ENCODE measurements at places on chromosomes 1 and 21.

GRCh38 chr1:173900427-173900826, 16.7 kb downstream of the SERPINC1 start:
- no peak for DNase-seq

- no peak for DNase-seq
Observed at GRCh38 chr1:21673277-21673780, 4.2 kb upstream of the RAP1GAP start.

DNA sequence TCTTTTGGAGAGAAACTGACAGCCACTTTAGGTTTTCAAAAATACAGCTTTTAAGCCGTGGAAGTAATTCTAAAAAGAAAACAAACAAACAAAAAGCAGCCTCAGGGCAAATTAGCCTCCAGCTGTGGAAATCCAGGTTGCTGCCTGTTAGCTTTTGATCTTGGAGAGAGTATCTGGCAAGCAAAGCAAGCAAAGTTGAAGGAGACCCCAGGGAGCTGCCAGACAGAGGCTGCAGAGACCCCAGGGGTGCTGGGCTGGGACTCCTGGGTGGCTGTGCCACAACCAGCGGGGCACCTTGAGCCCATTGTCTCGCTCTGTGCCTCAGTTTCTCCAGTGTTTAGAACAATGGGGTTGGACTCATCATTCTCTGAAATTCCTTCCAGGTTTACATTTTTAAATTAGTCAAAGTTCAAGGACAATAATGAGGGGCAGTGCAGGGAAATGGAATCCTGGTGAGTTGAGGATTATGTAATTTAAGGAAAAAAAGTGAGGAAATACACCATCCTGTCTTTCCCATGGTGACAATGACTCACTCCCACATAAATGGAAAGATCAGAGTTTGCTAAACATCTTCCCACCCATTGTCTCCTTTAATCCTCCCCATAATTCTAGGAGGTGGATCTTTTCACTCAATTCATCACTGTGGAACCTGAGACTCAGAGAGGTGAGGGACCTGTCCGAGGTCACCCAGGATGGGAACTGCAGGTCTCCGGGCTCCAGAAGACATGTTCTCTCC, 480.5 kb downstream of the MATN1 start:
- no peak for DNase-seq

DNA sequence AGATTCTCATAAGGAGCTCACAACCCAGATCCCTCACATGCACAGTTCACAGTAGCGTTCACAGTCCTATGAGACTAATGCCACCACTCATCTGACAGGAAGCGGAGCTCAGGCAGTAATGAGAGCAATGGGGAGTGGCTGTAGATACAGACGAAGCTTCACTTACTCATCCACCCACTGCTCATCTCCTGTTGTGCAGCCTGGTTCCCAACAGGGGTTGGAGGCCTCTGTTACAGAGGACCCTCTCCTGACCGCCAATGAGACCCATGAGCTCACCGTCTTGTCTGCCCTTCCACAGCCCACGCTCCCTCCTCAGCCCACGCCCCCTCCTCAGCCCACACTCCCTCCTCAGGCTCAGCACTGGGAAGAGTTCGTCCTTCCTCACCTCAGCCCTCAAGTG, 39.6 kb downstream of the RSPH1 start:
- DNase-seq: peak; percentile 60

DNA sequence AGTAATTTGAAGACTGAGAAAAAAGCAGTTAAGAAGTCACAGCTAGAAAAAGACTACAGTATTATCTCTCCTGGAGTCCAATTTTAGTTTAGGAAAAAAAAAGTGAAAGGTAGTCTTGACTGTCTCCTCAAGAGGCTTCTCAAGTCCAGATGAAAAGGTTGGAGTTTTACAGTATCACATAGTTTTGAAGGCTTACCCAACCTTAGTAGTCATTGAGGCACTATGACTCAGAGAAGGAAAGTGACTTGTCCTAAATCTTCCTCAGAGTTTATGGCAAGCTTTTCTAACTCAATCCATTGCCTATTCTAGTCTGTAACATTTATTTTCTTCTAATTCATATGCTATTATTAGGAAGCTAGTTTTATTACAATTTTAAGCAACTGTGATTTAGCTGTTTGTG, 174.9 kb downstream of the DPYD start:
- DNase-seq: no peak

GRCh38 chr1:182301026-182301436, 90.6 kb downstream of the GLUL start:
- no peak for DNase-seq

DNA sequence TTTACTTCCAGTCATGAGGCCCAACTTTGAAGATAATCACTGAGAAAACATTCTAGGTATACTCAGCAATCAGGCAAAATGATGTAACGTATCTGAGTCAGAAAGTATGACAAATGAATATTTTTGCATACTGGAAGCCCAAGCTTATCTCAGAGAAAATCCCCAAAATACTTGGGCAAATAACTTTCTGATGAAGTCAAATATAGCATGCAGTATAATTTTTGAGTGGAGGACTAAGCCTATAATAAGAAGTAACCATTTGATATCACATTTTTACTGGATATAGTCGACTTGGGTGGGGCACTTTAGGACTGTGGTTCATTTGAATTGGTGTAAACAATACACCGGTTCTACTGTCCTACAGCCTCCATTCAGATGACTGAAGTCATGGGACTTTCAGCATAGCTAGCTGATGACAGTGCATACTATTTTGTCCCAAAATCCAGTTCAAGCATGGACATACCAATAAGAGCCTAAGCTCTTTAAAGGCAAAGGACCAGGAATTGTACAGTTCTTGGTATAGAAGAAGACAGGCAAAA, 2.3 kb upstream of the GADD45A start:
- no peak for DNase-seq

DNA sequence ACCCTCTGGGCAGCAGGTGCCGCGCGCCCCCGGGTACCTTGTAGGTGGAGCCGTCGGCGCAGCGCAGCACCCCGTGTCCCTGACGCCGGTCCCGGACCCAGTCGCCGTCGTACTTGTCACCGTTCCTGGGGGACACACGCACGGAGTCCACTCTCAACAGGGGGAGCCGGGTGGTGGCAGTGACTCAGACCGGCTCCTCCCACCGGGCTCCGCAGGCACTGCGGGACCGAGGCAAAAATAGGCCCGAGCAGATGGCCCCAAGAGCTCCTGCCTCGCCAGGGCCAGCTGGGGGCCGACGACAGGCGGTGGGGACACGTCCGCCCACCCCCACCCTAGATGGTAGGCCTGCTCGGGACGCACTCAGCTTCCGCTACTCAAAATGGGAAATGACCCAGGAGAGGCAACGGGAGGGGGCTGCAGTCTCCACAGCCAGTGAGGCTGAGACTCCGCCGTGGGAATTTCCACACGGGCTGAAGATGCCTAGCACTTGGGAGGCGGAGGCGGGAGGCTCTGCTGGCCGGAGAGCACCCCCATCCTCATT, 6.3 kb downstream of the MORN1 start:
- no peak for DNase-seq

DNA sequence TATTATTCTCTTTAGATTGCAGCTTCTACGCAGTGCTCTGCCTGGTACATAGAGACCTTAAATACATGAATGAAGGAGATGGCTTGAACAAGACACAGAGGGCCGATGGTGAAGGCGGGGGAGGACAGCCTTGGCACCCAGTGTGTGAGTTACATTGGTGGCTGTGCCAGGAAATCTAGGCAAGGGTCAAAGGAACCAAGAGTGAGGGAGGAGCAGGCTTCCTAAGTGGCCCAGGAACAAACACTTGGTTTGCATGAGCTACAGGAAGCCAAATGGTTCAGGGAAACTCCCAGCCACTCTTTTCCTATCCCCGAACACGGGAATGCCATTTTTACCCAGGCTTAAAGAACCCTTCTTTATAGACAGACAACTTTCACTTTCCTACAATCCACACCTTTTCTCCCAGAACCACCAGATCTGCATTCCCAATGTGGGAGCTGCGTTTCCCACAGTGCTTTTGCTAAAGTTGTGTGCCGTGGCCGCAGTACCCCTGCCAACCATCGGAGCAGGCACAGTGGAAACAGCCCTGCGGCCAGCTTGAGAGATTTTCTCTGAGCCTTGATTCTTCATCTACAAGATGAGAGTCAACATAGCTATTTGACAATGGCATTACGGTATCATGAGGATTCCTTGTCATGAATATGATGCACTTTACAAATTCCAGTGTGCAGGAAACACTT, 3.5 kb upstream of the CLEC20A start:
- no peak for DNase-seq

DNA sequence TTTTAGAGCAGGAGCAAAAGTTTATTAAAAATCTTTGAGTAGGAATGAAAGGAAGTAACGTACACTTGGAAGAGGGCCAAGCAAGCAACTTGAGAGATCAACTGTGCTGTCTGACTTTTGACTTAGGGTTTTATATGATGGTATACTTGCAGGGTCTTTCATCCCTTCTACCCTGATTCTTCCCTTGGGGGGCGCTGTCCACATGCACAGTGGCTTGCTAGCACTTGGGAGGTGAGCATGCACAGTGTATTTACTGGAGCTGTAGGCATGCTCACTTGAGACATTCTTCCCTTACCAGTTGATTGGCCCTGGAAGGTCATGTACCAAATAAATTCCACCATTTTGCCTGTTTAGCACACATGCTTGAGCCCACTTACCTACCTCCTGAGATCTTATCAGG, 1001.3 kb upstream of the ADGRL2 start:
- DNase-seq: no peak

- DNase-seq: no peak
Observed at GRCh38 chr1:164678136-164678700, 119.2 kb downstream of the PBX1 start.

DNA sequence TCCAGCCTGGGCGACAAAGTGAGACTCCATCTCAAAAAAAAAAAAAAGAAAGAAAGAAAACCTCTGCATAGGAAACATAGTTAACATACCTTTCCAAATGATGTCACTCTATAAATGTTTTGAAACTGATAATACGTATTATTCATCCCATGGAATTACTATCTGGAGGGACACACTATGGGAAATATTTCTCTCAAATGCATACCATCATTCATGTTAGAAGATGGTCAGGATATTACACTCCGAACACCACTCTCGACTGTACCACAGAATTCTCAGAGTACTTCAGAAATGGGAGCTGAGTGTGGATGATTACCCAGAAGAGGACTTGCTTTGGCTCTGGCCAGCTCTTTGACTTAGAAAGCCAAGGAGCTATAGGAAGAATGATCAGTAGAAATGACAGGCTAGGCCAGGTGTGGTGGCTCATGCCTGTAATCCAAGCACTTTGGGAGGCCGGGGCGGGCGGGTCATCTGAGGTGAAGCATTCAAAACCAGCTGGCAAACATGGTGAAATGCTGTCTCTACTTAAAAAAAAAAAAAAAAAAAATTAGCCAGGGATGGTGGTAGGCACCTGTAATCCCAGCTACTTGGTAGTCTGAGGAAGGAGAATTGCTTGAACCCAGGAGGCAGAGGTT, 5.2 kb upstream of the LIN28A start:
- no peak for DNase-seq

- peak; percentile 49 for DNase-seq
Observed at GRCh38 chr1:92749024-92749634, 35.8 kb downstream of the EVI5 start.

DNA sequence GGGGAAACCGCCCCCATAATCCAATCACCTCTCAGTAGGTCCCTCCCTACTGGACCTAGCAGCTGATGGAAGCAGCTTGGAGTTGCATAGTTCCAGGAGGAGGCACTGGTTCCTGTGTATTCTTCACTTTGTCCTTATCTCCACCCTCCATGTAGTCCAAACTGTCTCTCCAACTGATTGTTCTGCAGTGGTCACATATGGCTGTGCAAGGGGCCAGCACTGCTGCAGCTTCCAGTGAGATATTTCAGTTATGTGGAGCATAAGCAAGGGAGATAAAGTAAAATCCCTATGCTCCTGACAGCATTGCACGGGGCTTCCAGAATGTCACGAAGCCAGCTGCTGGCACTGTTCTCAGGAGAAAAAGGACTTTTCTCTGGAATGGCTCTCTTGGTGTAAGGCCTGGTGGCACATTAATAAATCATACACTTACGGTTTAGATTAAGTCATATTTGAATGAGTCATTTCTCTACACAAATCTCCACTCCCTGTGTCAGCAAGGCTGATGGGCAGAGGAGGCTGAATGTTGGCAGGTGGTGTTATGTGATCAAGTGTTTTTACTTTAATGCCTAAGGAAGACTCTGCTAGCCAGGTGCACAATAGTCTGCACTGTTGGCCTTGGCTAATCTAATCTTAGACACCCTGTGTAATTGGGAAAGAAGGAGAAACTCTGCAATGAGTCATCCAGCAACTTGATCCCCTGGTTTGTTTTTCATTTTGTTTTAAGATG, 93.4 kb downstream of the KCNK1 start:
- no peak for DNase-seq

DNA sequence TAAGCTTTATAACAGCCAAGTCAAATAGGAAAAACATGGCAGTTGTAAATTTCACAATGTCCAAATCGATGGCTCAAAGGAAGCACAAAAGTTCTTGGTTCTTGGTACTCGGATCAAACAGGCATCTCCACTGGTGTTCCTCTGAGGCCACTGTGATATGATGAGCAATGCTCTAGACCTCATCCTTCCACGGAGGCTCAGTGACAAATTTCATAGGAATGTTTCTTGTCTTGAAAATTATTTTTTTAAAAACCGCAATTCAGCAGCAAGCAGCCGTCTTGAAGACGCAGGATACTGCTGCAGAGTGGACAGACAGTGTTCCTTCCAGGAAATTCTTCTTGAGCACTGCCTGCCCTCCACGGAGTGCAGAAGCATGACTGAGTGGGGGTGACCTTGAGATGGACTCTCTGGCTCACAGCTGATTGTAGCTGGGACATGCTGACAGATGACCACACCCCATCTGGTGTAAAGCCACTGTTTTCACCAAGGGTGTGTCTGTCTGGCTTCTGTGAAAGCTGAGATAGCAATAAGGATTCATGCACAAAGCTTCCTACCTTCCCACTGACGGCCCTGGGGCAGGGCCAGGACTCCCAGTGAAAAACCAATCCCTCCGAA, 61.9 kb downstream of the TIAM1 start:
- DNase-seq: no peak

DNA sequence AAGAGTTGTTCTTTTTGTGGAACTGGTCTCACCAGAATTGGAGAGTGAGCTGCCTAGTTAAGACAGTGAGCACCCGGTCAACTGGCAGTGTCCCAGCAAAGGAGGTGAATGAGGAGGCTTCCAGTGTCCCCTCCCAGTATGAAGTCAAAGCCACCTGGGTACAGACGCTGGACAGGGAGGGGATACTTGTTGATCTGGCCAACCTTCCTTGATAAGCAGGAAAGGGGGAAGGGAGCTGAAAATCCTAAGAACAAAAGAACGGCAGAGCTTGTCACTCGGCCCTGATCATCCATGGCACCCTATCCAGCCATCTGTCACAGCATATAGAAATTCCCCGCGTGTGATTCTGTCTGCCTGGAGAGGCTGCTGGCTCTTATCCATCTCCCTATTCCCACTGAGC, 91.5 kb downstream of the SSBP3 start:
- no peak for DNase-seq

All from CD4-positive, alpha-beta T cell treated with Interleukin-2 at 100 ng/mL for 4 hours (primary cell).